ENCODE measurements at places on chromosomes 11 and 22. TPM values are rescaled to one million over a fixed set of nuclear protein-coding genes. Genes with fewer than 3 reads are reported as not detected.

TRPM5 gene
- total RNA-seq: not detected

DNA sequence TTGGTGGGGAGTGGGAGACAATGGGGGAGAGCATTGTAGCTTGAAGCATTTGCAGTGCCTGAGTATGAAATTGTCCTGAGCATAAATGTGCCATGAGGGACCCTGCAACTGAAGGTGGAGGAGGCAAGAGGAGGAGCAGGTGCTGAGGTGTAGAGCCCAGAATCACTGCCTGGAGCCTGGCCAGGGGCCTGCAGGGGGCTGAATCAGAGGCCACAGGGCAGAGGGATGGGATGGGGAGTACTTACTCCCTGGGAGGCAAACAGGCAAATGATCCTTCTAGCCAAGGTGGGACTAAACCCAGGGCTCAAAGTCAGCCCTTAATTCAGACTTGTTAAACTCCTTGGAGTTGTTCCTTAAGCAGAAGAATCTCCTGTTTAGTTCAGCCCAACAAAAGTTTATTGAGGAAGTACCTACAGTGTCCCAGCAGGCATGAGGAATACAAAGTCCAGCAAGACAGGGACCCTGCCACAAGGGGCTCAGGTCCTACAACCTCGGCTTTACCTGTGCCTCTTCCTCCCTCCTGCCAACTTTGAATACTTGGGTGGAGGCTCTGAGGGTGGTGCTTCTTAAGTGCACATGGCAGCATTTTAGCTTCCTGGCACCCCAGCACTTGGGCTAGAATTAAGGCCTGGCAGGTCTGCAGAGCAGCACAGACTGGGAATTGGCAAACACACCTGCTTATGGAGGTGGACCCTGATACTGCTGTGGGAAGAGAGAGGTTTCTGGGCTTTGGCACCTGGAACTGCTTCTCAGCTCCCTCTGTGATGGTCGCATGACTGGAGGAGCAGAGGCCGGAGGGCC is 20.0 kb downstream of the MICAL2 start:
- DNase-seq: no peak

THRSP gene
- total RNA-seq: not detected

DNA sequence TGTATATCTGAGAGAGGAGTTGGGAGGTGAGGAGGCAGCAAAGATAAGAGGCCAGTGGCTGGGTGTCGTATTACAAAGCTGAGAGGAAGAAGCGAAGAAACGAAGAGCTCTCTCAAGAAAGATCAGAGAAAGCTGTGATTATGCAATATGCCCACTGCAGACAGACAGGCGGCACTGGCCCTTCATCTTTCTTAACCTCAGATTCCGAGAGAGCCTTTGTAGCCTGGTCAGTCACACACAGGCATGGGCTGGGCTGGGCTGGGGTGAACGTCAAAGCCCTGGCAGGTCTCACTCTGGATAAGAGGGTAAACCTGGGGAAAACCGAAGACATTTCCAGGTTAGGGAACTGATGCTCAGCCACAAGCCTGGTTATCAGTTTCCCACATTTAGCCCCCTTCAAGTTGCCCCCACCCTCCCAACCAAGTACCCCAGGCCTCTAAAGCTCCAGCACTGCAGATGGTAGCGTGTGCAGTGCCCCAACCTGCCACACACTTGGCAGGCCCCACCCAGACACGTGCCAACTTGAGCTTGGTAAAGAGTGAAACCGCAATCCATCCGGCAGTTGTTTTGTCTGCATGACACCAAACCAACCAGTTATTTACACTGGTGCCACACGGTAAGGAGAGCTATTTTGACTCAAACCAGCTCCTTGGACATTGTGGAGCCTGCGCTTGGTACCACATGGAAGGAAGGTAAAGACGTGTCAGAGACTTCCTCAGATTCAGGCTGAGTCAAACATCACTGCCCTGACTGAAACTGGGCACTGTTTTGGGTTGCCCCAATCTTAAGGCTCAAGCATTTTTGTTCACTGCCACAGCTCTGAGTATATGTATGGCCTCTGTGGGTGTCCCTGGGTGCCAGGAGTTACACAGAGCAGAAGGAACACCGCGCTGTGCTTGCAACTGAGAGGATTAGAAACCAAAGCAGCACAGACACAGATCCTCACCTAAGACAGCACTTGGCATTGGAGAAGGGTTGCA is 135.9 kb downstream of the FDX1 start:
- DNase-seq: no peak

Measured in glutamatergic neuron (in vitro differentiated cells).